Foreskin melanocyte (primary cell): ENCODE measurements at places on chromosomes 7 and 10.

DNA sequence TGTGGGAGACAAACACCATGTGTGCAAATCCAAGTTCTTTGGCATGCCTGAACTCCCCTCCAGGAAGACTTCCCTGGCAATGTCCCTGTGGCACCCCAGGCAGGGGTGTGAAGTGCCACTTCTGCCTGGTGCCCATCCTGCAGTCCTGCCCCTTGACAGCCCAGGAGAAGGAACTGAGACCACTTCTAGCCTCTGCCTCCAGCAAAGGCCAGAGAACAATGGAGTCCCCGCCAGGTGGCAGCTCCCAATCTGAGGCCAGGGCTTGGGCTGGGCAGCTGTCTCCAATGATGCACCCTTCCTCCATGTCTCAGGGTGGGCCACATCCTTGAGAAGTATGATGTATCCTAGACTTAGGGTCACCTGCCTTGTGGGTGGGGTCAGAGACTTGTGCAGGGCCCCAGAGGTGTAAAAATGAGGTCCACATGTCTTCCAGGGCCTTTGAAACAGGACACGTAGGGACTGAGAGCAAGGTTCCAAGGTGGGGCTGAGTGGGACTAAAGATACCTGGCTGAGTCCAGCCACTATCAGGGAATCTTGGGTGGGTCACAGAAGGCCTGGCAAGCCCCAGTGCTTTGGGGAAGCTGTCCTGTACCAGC is 5.5 kb downstream of the FXYD4 start:
- DNase-seq = no peak

- DNase-seq = no peak
Observed at GRCh38 chr7:8255680-8256655, 6.0 kb downstream of the ICA1 start.

- DNase-seq = no peak
Observed at GRCh38 chr10:536371-536925, 153.0 kb downstream of the DIP2C start.

- DNase-seq = no peak
Observed at GRCh38 chr7:93601363-93601762, 26.8 kb upstream of the CALCR start.

DNA sequence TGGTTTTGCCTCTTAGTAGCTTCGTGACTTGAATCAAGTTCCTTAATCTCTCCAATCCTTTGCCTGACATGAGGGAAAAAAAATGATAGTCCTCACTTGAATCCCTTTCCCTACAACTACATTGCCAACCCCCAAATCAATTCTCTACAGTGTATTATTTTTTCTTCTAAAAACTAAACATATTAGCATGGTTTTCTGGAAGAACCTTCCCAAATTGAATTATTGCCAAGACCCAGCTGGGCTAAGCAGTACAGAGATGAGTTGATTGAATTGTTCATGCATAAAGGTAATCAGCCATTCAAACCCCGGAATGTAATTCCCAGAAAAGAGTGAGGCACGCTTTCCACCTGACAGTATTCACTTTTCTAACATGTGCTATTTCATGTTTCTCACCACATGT is 155.6 kb upstream of the AGR3 start:
- no peak for DNase-seq

GRCh38 chr7:157462840-157463239 is 126.0 kb downstream of the DNAJB6 start:
- DNase-seq = no peak
